T47D (cell line): ENCODE measurements at places on chromosomes 6 and 20.
A peak's percentile ranks its signal among the peaks of the same experiment; 100 is the strongest.

GRCh38 chr6:41763470-41763869, 16.2 kb downstream of the FRS3 start:
- DNase-seq, result no peak

DNA sequence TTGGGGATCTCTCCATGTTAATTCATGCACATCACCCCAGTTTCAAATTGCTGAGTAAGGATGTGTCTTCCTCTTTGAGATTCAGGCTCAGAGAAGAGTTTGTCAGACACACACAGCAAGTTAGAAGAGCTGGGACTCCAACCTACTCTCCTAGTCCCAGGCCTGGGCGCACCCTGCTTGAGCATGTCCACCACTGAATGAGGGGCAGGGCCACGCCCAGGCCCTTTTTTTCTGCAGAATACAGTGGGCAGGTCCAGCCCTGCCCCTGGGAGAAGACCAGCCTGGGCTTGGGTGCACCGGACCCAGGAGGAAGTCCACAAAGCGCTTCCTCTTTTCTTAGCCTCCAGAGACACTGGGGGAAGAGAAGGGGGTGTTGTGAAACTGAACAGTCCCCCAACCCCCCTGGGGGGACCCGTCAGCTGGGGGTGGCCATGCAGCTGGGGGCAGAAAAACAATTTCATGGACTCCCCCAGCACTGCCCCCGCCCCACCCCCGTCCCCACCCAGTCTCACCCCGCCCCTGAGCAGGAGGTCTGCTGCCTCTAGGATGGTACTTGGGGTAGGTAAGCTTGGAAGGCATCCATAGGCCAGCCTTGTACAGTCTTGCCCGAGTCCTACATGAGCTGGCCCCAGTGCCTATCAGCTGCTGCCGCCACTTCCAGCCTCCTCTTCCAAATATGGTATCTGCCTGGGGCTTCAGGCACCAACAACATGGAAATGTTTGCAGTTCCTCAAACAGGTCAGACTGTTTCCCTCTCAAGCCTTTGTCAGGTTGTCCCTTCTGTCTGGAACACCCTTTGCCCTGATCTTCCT, 11.7 kb upstream of the HCK start:
- peak; percentile 87 for DNase-seq

DNA sequence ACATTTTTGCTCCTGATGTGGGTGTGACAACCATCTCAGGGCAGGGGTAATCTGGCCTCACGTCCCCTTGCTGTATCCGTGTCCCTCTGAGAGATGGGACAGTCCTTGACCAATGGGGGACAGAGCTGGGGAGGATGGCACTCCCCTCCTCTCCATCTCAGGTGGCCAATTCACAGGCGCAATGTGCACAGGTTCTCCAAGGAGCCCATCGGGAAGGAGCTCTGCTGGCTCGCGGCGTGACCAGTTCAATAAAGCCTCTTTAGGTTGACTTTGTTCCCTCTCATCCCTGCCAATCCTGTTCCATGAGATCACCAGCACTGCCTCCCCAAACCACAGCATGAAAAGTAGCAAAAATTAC, 196.3 kb upstream of the SLC24A3 start:
- no peak for DNase-seq

DNA sequence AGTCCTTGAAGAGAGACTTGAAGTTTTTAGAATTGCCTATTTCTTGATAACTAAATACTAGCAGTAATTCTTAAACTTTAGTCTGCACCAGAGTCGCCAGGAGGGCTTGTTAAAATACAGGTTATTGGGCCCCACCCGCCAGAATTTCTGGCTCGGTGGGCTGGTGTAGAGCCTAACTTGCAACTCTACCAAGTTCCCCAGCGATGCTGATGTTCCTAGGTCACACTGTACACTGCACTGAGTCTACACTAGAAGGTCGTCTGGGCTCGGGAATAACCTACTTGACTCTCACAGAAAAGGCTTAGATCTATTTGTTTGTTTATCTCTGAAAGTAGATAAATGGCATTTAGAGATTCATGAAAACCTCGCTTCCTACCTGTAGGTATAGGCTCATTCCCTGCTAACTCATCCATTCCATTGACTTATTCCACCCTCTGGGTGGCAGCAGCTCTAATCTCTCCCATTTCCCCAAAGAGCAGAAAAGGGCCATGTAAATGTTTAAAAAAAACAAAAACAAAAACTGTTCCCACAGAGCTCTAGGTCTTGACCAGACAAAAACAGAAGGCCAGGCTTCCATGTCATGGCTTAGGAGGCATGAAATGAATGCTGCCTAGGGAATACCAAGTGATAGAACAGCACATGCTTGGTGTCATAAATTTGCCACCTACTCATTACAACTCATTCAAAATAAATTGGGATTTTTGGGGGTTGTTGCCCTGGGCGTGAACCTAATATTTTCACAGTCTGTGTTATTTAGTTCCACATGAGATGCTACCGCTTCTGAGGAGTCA, 292.1 kb downstream of the ADGB start:
- no peak for DNase-seq

- no peak for DNase-seq
Measured at GRCh38 chr6:161244725-161245124, 29.1 kb downstream of the AGPAT4 start.

- DNase-seq, result no peak
Measured at GRCh38 chr6:22214314-22214713, 82.5 kb downstream of the PRL start.

- DNase-seq, result no peak
Measured at GRCh38 chr6:144344646-144345045, 59.5 kb downstream of the UTRN start.

DNA sequence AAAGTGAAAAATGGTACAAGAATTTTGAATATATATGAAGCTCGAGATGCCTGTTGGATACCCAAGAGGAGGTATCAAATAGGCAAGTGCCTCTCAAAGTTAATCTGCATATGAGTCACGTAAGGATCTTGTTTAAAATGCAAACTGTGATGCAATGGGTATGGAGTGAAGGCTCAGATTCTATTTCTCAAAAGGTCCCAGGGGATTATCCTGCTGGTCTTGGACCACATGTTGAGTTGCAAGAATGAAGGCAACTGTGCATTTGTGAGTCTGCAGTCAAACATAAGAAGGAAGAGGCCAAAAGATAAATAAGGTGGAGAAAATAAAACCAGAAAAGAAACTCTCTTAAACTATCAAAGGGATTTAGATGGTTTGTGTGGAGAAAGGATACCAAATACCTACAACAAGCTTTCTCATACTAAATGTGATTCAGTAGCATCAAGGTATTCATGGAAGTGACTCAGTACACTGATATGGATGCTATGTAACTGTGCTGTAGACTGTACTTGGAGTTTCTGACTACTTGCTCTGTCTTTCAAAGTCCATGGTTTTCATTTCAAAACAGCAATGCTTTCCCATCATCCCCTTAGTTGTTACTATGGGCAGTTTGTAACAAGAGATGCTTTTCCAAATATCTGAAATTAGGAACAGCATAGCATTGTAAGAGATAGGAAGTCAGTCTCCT, 106.3 kb downstream of the GFRAL start:
- DNase-seq, result no peak

DNA sequence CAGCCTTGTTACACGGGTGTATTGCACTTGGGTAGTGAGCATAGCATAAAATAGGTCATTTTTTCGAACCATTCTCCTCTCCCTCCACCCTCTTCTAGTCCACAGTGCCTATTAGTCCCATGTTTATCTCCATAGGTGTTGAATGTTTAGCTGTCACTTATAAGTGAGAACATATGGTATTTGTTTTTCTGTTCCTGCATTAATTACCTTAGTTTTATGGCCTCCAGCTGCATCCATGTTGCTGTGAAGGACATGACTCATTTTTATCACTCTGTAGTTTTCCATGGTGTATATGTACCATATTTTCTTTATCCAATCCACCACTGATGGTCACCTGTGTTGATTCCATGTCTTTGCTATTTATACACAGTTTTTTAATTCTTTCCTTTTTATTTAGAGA, 889.5 kb downstream of the EYS start:
- no peak for DNase-seq

- peak; percentile 18 for DNase-seq
Measured at GRCh38 chr20:32823078-32823477, 3.3 kb downstream of the MAPRE1 start.

DNA sequence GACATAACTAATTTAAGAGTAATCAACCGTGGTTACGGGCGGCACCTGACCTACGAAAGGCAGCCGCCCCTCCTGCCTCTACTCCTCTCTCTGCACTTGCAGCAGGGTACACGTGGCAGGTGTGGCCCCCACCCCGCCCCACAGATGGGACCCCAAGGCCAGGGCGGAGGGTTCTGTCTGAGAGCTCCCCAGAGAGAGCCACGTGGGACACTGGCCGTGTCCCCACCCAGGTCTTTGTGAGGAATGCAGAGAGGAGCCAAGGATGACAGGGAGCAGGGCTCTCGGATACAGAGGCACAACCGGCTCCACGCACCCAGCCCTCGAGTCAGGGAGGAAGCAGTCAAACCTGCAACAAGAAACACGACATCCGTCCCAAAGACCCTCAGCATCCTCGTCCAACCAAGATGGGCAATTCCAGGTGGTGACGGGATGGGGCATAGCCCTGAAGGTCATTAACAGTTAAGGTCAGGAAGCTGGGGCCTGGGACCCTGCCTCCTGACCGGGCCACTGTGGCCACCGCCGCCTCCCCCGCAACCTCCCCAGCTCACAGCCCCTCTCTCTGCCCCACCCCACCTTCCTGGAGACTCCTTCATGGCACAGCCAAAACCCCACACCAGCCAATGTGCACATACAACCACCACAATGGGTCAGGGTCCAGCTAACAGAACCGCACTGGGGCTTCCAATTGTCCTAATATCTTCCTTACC, 47.1 kb downstream of the TAF4 start:
- DNase-seq, result no peak

- DNase-seq, result no peak
Measured at GRCh38 chr6:501891-502601, 110.5 kb downstream of the IRF4 start.

DNA sequence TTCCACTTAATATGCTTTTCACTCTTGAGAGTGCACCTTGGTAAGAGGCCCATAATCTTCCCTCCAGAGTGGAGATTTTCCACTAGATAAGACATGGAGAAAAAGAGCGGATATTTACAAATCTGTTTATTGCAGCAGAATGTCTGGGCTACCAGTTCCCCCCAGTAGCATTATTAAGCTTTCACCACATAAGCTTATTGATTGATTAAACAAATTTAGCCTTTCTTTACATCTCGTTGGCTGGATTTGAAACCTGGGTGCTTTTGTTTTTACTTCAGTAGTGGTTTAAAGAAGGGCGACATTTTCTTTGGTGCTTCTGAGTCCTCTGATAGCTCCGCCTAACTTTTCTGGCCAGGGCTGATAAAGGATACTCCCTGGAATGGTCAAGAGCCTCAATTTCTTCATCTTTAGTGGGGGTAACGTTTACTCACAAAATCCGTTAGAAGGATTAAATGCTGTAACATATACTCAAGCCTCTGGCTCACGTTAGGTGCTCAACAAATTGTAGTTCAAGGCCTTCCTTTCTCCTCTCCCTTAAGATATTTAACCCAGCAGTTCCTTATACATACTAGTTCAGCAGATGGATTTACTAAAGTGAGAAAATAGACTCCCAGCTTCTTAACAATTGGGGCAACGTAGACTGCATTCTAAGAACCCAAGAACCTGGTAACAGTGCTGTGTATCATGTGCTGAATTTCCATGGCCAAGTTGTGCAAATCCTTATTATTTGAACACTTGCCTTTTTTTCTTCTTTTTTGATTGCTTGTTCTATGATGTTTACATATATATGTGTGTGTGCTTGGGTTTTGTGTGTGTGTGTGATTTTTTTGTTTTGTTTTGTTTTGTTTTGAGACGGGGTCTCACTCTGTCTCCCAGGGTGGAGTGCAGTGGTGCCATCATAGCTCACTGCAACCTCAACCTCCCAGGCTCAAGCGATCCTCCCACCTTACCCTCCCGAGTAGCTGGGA, 91.4 kb downstream of the RREB1 start:
- DNase-seq, result no peak

DNA sequence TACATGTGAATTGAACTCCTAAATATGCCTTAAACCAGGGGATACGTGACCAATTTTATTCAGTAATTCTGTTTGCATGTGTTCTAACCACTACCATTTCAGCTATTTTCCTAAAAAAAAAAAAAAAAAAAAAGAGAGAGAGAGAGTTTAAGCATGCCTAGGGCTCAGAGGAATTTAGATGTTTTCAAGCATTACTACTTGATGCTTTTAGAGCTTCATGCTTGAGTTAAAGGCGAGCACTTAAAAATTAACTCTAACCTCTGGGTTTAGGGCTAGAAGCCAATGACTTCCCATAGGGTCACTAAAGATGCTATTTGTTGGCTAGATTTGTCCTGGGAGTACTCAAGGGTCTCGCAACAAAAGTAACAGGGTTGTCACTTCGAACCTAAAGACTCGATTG, 217.7 kb downstream of the ATXN1 start:
- DNase-seq, result no peak

- DNase-seq, result no peak
Measured at GRCh38 chr20:24698706-24699206, 229.3 kb downstream of the SYNDIG1 start.

GRCh38 chr6:75759207-75759606, 10.2 kb downstream of the MYO6 start:
- no peak for DNase-seq

DNA sequence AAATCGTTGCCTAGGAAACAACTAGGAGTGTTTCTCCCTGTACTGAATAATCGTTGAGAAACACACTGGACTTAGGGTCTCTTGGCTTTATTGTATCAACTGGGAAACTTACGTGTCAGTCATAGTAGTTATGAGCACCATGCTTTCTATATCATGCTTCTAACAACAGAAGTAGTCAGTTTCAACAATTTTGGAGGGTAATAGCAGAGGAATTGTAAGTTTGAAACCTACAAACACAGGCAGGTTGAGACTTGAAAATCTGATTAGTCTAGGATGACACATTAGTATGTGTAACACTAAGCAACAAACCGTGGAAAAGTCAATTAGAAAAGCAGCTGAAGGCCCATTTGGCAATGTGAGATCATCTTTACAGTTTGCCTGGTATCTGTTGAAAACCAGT, 43.9 kb upstream of the FABP7 start:
- no peak for DNase-seq

- no peak for DNase-seq
Measured at GRCh38 chr6:46138281-46138680, 8.5 kb downstream of the ENPP4 start.

- DNase-seq, result no peak
Measured at GRCh38 chr6:34128045-34128444, 17.8 kb downstream of the GRM4 start.

DNA sequence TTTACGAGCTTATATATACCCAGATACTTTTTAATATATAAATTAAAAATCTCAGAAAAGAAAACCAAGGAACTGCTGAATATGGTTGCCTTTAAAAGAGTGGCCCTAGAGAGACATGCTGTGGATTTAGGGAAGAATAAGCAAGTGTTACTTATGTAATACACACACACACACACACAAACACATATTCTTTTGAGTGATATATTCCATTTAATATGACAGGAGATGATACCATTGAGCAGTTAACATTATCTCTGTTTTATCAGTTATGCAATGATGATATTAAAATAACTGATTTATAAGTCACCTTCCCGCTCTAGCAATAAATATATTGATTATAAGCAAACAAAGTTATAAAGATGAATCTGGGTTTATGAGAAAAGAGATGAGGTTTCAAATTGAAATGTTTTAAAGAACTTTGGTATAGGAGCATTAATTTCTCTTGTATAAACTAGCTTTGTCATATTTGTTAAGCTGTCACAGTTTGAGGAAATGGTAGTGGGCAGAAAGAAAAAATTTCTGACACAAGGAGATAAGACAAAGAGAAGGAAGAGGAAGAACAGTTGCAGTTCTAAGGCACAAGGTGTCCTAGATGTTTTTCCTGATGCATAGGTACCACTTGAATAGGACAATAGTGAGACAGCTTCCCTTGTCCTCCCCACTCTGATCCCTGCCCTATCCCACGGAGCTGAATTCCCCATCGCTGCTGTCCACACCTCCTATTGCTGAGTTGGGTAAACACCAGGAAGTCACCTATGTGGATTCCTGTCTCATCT, 26.4 kb downstream of the GPX5 start:
- no peak for DNase-seq
